Effector memory CD4-positive, alpha-beta T cell (primary cell): ENCODE measurements at places on chromosomes 11 and 22.

DNA sequence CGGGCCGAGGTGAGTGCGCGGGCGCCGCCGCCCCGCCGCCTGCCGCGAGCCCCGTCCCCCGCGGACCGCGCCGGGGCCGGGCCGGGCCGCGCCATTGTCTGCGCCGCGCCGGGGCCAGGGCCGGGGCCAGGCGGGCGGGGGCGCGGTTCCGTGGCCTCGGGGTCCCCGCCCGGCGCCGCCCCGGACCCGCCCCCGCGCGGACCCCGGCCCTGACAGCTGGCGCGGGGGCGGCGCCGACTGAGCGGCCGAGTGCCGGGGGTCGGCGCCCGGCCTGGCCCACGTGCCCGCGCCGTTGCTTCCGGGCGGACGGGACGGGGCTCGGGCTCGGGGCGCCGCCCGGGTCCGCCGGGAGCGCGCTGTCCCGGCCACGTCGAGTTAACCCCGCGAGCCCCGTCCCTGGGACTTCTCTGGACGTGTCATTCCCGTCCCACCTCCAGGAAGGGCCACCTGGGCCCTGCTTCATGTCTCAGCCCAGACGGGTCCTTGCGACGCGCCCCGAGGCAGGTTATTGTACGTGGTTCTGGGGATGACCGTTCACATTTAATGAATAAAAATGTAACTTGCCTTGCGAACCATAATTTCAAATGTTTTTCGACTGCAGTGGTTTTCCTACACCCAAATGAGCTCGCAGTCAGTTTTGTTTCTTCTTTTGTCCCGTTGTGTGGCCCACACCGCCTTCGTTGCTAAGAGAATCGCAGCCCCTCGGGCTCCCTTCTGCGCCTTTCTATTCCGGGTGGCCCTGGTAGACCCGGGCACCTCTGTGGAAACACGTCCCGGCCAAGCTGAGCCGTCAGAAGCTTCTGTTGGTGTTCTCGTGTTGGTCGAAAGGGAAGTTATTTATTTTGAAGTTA is 562 bp downstream of the ZBED4 start:
- H3K36me3 ChIP-seq: no peaks in the 10 kb centered on the region
- no peaks in the 10 kb centered on the region for H3K27me3 ChIP-seq
- peak overlapping the region; percentile 51 for H3K4me3 ChIP-seq
- DNase-seq: no peak
- H3K4me1 ChIP-seq: peaks cover 32% of the 10 kb centered on the region

DNA sequence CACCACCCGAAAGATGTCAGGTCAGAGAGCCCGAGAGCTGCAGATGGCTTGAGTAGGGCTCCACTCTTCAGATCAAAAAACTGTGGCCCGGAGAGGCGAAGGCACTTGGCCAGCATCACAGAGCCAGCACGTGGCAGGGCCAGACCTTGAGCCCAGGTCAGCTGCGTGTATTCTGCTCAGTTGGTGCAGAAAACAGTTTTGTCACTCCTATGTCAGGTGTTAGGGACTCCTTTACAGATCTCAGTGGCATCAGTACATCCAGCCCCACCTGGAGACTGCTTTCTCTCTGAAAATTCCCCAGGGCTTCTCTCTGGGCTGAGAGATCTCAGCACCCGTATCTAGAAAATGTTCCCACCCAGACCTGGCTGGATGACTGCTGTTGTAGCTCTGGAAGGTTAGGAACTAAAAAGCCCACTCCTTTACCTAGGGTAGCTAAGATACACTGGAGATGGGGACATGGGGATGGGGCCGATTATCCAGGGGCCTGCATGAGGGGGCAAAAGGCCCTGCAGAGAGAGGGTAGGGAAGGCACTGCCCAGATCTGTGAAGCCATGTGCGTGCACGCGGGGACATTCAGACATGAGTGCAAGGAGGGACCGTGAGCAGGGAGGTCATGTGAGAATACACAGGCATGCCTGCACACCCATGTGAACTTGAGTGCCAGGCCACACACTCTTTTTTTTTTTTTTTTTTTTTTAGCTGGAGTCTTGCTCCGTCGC is 3.4 kb downstream of the APOA1 start:
- H3K4me1 ChIP-seq: peaks cover 9% of the 10 kb centered on the region
- no peak for DNase-seq
- no peak overlapping the region for H3K27ac ChIP-seq
- no peaks in the 10 kb centered on the region for H3K27me3 ChIP-seq
- H3K4me3 ChIP-seq: no peak overlapping the region
- no peaks in the 10 kb centered on the region for H3K36me3 ChIP-seq

GRCh38 chr22:35900483-35901168 is 128.0 kb downstream of the RBFOX2 start:
- no peaks in the 10 kb centered on the region for H3K36me3 ChIP-seq
- no peak overlapping the region for H3K4me3 ChIP-seq
- H3K4me1 ChIP-seq: peaks cover 4% of the 10 kb centered on the region
- no peaks in the 10 kb centered on the region for H3K27me3 ChIP-seq

DNA sequence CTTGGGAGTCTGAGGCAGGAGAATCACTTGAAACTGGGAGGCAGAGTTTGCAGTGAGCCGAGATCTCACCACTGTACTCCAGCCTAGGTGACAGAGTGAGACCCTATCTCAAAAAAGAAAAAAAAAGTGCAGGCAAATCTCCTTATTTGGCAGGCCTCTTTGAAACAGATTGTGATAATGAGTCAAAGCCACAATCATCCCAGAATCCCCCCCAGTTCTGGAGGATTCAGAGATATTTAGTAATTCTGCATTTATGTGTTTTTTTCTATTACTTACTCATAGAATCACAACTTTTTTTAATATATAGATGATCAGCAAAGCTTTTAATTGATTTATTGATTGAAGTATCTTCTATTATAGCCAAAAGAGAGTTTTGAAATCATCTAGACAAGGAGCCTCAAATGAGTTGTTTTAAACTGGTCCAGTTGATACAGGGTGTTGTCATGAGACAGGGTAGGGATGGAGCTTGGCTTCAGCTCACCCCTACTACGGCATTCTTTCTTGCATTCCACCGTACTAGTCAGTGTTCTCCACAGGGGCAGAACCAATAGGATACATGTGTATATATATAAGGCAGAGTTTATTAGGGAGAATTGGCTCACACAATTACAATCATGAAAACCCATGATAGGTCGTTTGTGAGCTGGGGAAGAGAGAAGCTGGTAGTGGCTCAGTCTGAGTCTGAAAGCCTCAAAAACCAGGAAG is 39.3 kb upstream of the SORL1 start:
- H3K4me1 ChIP-seq: peaks cover 11% of the 10 kb centered on the region
- no peak overlapping the region for H3K27ac ChIP-seq
- H3K4me3 ChIP-seq: no peak overlapping the region
- H3K27me3 ChIP-seq: no peaks in the 10 kb centered on the region
- no peak for DNase-seq

DNA sequence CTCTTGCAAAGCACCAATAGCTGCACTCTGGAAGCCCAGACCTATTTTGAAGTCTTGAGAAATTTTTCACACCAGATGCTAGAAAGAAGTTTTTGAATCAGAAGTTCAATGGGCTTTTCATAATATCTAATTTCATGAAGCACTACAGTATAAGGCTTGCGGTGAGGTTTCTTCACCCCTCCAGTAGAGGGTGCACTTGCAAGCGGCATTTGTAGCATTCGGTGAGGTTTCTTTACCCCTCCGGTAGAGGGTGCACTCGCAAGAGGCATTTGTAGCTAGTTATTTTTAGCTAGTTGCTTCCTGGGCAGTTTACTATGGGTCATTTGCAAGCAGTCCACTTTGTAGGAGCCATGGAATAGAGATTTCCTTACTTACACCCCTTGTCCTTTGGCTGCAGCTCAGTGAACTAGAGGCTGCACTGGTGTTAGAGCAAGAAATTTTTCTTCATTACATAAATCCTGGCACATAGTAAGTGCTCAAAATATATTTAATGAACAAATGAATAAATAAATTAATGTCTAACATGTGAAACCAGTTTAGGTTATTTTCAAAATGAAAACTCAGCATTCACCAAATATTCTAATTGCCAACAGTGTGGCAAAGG is 7.8 kb upstream of the NOX4 start:
- no peak overlapping the region for H3K27ac ChIP-seq
- no peaks in the 10 kb centered on the region for H3K4me1 ChIP-seq
- DNase-seq: no peak
- H3K27me3 ChIP-seq: no peaks in the 10 kb centered on the region
- no peaks in the 10 kb centered on the region for H3K36me3 ChIP-seq
- H3K4me3 ChIP-seq: no peak overlapping the region

DNA sequence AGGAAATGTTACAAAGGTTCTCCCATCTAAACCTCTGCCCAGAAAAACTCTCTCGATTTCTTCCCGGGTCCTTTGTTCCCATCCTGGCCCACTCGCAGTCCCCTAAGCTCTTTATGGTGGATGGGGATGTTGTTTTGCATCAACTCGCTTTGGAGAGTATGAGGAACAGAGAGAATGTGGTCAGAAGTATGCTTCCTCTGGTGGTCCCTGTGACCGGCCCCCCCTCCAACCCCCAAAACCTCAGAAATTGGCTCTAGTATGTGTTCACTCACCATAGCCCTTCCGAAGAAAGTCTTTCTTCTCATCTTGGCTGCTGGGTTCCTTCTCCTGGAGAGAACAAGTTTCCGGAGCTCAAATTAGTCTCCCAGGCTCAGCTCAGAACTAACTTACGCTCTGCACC is 54.4 kb downstream of the GRAMD1B start:
- H3K4me3 ChIP-seq: no peak overlapping the region
- no peaks in the 10 kb centered on the region for H3K4me1 ChIP-seq
- H3K36me3 ChIP-seq: no peaks in the 10 kb centered on the region
- no peak for DNase-seq
- H3K27ac ChIP-seq: no peak overlapping the region
- H3K27me3 ChIP-seq: no peaks in the 10 kb centered on the region

DNA sequence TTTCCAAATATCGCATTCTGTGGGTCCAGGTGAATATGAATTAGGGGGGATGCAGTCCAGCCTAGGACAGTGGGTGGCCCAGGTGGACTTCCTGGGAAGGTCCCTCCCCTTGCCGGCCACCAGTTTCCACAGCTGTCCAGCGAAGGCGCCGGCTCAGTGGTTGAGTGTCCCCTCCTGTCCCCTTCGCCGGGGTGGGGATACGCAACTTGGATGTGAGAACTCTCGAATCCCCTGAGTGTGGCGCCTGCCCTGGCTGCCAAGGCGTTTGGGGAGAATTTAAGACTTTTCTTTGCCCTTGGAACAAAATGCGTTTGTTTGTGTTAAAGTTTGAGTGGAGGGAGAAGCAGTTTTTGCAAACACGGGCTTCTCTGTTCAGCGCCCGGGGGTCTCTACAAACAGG is 123.7 kb downstream of the KCNQ1OT1 start:
- H3K27ac ChIP-seq: no peak overlapping the region
- H3K36me3 ChIP-seq: peaks cover 12% of the 10 kb centered on the region
- no peak overlapping the region for H3K4me3 ChIP-seq
- H3K27me3 ChIP-seq: no peaks in the 10 kb centered on the region

DNA sequence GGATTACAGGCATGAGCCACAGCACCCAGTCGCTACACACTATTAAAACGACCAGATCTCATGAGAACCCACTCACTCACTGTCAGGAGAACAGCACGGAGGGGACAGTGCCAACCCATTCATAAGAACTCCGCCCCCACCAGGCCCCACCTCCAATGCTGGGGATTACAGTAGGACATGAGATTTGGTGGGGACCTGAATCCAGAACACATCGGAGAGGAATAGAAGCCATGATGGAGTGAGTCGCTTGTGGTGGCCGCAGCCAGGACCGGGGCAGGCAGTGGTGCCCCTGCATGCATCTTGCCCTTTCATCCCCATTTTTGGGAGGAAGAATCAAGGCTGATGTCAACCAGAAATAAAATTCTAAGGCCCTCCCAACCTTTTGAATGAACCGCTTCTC is 8.7 kb downstream of the NADSYN1 start:
- H3K27ac ChIP-seq: no peak overlapping the region
- no peaks in the 10 kb centered on the region for H3K27me3 ChIP-seq
- H3K4me1 ChIP-seq: no peaks in the 10 kb centered on the region
- DNase-seq: no peak

GRCh38 chr11:57335023-57335342 is 709 bp downstream of the SSRP1 start:
- no peaks in the 10 kb centered on the region for H3K27me3 ChIP-seq
- peaks cover 38% of the 10 kb centered on the region for H3K36me3 ChIP-seq
- H3K27ac ChIP-seq: peak overlapping the region; percentile 86
- DNase-seq: no peak
- peaks cover 17% of the 10 kb centered on the region for H3K4me1 ChIP-seq
- H3K4me3 ChIP-seq: peak overlapping the region; percentile 62

DNA sequence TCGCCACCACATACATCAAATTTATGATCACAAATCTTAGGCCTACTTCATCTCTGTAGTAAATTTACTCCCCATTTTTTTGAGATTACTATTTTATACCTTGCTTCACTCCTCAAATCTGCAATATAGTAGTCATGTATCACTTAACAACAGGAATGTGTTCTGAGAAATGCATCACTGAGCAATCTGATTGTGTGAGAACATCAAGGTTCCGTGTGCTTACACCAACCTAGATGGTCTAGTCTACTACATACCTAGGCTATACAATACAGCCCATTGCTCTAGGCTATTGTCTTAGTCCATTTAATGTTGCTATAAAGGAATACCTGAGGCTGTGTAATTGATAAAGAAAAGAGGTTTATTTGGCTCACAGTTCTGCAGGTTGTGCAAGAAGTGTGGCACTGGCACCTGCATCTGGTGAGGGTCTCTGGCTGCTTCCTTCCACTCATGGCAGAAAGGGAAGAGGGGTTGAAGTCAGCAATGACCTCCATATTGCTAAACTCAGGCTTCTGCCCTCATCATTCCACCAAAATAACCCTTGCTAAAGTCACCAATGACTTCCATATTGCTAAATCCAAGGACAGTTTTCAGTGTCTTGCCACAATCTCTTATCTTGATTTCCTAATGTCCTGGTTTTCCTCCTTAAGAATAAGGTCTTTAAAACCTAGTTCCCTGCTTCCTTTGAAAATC is 140.3 kb downstream of the RBFOX2 start:
- H3K4me1 ChIP-seq: no peaks in the 10 kb centered on the region
- H3K27me3 ChIP-seq: peaks cover 5% of the 10 kb centered on the region
- DNase-seq: no peak
- no peak overlapping the region for H3K27ac ChIP-seq
- no peak overlapping the region for H3K4me3 ChIP-seq
- H3K36me3 ChIP-seq: no peaks in the 10 kb centered on the region

GRCh38 chr11:105937331-105937730 is 84.7 kb downstream of the MSANTD4 start:
- no peaks in the 10 kb centered on the region for H3K27me3 ChIP-seq
- no peaks in the 10 kb centered on the region for H3K36me3 ChIP-seq
- H3K4me1 ChIP-seq: no peaks in the 10 kb centered on the region
- H3K27ac ChIP-seq: no peak overlapping the region
- H3K4me3 ChIP-seq: no peak overlapping the region
- no peak for DNase-seq

- no peaks in the 10 kb centered on the region for H3K27me3 ChIP-seq
- H3K4me3 ChIP-seq: no peak overlapping the region
- H3K4me1 ChIP-seq: no peaks in the 10 kb centered on the region
- H3K27ac ChIP-seq: no peak overlapping the region
- H3K36me3 ChIP-seq: no peaks in the 10 kb centered on the region
- DNase-seq: no peak
Measured at GRCh38 chr11:78667461-78667860, 92.8 kb upstream of the NARS2 start.

GRCh38 chr11:61022311-61023085 is 51.0 kb downstream of the CD6 start:
- H3K36me3 ChIP-seq: peaks cover 28% of the 10 kb centered on the region
- peaks cover 63% of the 10 kb centered on the region for H3K4me1 ChIP-seq
- no peaks in the 10 kb centered on the region for H3K27me3 ChIP-seq
- DNase-seq: peak; percentile 34
- H3K27ac ChIP-seq: peak overlapping the region; percentile 88
